Activated naive CD8-positive, alpha-beta T cell treated with anti-CD3 and anti-CD28 coated beads, Interleukin-2, amount 10 ng/mL, durations not matched to agents 7 days and 5 days (primary cell): ENCODE measurements at places on chromosomes 1 and 21. TPM values are rescaled to one million over a fixed set of nuclear protein-coding genes. Genes with fewer than 3 reads are reported as not detected.

ANGPTL3 gene
- not detected for total RNA-seq

CHRM3 gene
- total RNA-seq, result 0.58 TPM

CLEC20A gene
- not detected for total RNA-seq

UBL4B gene
- not detected for total RNA-seq

DNA sequence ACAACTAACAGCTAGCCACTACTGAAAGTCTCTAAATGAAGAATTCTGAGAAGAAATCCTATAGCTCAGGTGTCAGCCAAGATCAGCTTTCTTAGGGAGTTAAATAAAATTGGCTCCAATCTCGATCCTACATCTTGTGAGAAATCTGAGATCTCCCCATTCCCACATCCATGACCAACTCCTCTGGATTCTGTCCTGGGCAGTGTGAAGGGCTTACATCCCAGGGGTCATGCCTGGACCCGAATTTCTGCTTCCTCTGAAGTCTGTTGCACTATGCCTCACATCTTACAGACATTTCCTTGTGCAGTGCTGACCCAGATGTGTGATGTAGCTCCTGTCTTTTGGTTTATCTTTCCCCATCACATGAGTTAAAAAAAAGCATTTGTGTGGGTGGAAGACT, 4.8 kb upstream of the TNN start:
- no peak for DNase-seq

GRCh38 chr1:19272064-19272463, 16.5 kb downstream of the AKR7A3 start:
- no peak for DNase-seq

DNA sequence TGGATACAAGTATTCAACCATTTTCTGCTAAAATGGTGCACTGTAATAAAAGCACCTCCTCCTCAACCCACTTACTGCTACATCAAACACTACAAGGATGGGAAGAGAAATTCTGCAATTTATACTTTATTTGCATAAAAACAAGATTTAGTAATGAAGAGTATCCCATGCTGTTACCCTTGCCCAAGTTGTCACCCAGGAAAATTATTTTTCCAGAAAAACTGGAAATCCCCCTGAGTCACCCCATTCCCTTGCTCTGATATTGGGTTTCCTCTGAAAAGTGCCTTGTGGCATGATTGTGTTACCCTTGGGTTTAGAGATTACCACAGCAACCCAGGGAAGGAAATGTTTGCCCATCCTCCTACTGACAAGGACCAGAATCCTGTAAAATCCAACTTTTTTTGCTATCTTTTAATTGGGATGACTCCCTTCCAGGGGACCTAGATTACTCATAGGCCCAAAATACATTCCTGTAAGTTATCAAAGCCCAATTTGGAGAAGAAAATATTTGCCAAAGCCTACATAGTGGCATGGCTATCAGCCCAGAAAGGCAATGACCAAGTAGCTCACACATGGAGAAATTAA, 16.5 kb upstream of the ZC3H11B start:
- DNase-seq, result no peak

GRCh38 chr21:41612674-41613532, 104.9 kb upstream of the TMPRSS2 start:
- DNase-seq, result peak; percentile 45
